ENCODE measurements at places on chromosomes 6 and 20.

GRCh38 chr20:53354314-53354713 is 239.3 kb downstream of the ZNF217 start:
- DNase-seq: no peak

GRCh38 chr6:140372064-140372463 is 997.6 kb upstream of the CITED2 start:
- DNase-seq: no peak

DNA sequence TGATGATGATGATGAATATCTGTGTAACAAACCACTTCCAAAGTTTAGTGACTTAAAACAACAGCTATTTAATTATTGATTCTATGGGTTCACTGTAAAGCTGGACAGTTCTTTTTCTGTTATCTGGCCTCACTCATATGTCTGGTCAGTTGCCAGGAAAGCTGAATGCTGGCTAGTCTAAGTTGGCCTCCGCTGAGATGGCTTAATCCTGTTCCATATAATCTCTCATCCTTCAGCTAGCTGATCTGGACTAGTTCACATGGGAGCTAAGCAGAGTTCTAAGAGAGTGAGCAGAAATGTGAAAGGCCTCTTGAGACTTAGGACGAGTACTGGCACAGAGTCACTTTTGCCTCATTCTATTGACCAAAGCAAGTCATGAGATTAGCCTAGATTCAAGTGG is 334.7 kb upstream of the FLRT3 start:
- DNase-seq: no peak

GRCh38 chr20:32518593-32519380 is 66.3 kb downstream of the NOL4L start:
- DNase-seq: no peak

GRCh38 chr6:34644716-34645115 is 51.9 kb downstream of the ILRUN start:
- no peak for DNase-seq

DNA sequence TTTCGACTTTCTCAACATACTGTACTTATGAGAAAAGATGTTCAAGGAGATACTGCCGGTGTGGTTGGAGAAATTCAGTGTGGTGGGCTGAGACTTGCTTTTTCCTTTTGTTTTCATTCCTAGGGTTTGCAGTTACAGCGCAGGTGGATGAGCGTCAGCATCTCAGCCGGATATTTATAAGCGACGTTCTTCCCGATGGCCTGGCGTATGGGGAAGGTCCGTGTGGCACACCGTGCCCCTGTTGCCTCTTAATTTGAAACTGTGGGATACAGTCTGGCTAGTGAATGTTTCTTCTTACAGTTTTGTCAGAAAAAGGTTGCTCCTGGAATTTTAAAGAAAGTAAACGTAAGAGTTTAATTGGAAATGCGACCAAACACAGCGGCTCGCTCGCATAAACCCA is 81.7 kb upstream of the CLDN20 start:
- DNase-seq: no peak

DNA sequence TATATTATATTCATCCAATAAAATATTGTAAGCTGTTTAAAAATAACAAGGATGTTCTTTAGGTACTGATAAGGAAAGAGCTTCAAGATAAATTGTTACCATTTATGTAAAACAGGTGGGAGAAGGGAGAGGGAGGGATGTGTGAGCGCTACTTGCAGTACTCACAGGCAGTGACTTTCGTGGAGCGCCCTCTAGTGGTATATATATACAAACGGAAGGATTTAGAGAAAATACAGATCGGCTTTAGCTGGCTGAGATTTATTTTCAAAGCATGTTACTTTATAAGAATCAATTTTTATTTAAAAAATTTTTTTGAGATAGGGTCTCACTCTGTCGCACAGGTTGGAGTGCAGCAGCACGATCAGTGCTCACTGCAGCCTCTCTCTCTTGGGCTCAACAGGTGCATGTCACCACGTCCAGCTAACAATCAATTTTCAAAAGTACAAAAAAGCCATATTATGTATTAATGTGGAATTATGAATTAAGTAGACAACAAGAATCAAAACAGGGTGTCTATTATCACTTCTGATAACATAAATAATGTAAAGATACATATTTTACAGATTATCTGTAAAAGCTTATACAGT is 3.3 kb upstream of the MOG start:
- peak; percentile 89 for DNase-seq

- no peak for DNase-seq
Measured at GRCh38 chr6:70527071-70527737, 39.5 kb upstream of the SDHAF4 start.

DNA sequence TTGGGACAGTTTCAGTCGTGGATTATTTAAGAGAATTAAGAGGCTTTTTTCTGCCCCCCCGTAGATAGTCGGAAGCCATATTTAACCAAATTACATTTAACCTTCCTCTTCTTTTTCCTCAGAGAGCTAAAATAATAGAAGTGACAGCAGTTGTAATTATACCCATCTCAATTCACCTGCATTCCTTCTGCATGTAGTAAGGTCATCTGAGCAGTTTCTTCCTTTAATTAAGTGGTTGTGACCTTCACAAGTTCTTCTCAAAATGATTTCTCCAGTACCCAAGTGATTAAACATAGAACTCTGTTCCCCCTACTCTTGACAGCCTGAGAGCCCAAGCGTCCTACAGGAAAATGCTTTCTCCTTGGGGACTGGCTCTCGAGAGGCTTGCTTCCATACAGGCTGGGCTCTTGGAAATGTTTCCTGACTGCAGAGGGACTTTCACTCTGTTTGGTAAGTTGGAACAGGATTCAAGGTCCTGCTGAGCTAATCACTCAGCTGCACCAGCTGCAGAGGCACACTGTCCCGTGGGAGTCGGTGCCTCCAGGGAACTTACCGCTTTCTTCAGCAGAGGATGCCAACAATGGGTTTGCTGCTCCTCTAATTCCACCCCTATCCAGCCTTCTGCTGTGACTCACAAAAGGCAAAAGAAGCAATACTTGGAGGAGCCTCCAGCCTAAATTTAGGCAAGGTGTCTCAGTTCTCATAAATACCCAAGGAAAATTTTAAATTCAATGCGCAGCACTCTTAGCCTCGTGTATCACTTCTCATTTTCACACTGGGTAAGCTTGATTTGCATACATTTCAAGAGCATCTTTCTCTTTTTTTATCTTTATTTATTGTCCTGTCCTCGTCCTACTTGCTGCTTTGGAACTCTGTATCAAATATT is 414.9 kb downstream of the KIF16B start:
- DNase-seq: no peak

DNA sequence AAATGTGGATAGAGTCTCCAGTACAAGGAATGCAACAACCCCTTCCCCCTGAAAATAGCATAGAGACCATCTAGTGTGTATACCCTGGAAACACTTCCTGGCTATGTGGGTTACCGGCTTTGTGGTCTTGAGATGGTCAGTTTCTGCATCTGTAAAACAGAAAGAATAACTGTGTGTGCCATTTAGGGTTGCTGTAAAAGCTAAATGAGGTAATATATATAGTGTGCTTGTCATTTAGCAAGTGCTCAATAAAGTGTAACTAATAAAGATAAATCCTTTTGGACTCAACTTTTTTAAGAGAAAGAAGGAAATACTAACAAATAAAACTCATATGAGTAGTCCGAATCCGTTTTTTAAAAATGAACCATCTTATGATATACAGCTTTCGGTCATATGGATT is 109.1 kb downstream of the SOBP start:
- DNase-seq: no peak

- DNase-seq: no peak
Measured at GRCh38 chr20:6866741-6867140, 99.3 kb downstream of the BMP2 start.

- no peak for DNase-seq
Measured at GRCh38 chr20:54557806-54558590, 82.6 kb downstream of the DOK5 start.

- no peak for DNase-seq
Measured at GRCh38 chr6:142367501-142368018, 65.8 kb downstream of the ADGRG6 start.

DNA sequence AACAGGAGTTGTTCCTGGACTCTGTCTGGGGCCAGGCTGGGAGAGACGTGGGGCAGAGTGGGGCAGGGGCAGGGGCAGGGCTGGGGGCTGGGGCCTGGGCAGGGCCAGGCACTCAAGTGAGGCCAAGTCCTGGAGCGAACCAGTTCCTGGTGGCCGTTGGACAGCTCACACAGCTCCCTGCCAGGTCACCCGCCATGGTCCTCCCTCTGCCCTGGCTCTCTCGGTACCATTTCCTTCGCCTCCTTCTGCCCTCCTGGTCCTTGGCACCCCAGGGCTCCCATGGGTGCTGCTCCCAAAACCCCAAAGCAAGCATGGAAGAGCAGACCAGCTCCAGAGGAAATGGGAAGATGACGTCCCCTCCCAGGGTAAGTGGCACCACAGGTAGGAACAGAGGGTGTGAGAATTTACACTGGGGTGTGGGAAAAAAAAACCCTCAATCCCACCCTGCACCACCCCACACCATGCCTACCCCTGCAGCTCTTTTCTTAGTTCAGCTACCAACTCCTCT is at the start of gene MCCD1:
MCCD1 (plus strand) TSS at position 142 of the 508 bp plus-strand sequence; CDS start at position 195, 53 bp downstream.
- DNase-seq: no peak

GRCh38 chr6:122389704-122390372 is 9.6 kb upstream of the HSF2 start:
- no peak for DNase-seq

GRCh38 chr6:26390531-26390930 is 7.6 kb downstream of the BTN2A2 start:
- no peak for DNase-seq

DNA sequence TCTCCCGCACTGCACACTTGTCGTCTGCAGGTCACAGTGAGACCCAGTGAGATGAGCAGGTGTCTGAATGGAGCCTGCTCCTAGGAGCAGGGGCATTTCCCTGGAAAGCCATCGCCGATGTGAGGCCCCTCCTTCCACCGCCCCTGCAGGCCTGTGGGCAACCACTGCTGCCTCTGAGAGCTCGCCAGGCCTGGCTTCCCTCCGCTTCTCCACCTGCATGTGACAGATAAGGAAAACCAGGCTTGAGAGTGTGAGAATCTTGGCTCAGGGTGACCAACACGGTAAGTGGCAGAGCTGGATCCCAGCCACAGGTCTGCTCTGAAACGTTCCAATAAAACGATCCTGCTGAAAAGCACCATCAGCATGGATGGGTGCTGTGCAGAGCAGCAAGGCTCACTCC is 332.8 kb downstream of the CDH4 start:
- peak; percentile 4 for DNase-seq

GRCh38 chr6:115768500-115768899 is 292.2 kb downstream of the FRK start:
- DNase-seq: no peak

- DNase-seq: no peak
Measured at GRCh38 chr20:23582293-23582692, 14.0 kb upstream of the CST9L start.

DNA sequence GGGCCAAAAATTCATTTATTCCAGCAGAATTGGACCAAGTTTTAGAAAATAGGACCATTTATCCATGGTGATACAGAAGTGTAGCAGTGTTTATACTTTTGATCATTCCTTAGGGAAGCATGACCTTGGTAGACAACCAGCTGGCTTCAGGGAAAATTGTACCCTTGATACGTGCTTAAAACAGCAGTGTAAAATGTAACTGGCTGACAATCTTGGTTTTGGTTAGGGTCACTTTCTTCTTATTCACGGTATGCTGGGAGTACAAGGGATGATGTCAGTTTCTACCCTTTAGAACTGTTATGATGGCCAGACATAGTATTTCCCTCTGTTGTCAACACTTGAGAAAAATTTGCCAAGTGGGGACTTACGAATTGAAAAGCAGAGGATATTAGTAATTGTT is 157.1 kb downstream of the BCKDHB start:
- no peak for DNase-seq

GRCh38 chr6:158854214-158855101 is 35.3 kb upstream of the EZR start:
- DNase-seq: peak; percentile 90

- no peak for DNase-seq
Measured at GRCh38 chr20:25100914-25101313, 19.0 kb upstream of the VSX1 start.

- peak; percentile 49 for DNase-seq
Measured at GRCh38 chr20:36491901-36492617, 49.3 kb upstream of the MYL9 start.

GRCh38 chr20:59002874-59003399 is 4.1 kb downstream of the CTSZ start:
- no peak for DNase-seq

GRCh38 chr20:62575976-62576722 is 66.2 kb upstream of the SLCO4A1 start:
- no peak for DNase-seq

DNA sequence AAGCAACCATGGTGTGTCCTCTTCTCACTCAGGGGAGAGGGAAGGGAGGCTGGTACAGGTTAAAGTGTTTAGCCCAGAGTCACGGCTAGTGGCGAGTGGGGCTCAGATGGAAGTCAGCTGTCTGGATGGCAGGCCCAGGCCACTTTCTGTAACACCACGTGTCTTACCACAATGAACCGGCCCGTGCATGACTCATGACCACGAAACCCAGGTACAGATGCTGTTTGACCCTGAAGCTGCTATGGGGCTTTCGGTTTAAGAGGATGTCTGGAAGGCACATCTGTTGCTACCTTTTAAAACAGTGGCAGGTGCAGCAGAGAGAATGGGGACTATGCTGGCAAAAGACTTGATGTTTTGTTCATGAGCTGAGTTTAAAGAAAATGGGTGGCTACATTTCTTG is 36.5 kb upstream of the MPC1 start:
- peak; percentile 15 for DNase-seq

- peak; percentile 92 for DNase-seq
Measured at GRCh38 chr6:131065112-131065823, 2.2 kb upstream of the EPB41L2 start.

- DNase-seq: no peak
Measured at GRCh38 chr6:159068904-159069578, 24.2 kb upstream of the TAGAP start.

GRCh38 chr20:58141971-58142842 is 86.2 kb downstream of the ANKRD60 start:
- DNase-seq: no peak

GRCh38 chr20:37622728-37623127 is 71.1 kb upstream of the CTNNBL1 start:
- DNase-seq: peak; percentile 15

GRCh38 chr6:136334853-136335252 is 45.2 kb upstream of the BCLAF1 start:
- peak; percentile 42 for DNase-seq

GRCh38 chr20:61449057-61449609 is 197.1 kb downstream of the CDH4 start:
- DNase-seq: no peak

DNA sequence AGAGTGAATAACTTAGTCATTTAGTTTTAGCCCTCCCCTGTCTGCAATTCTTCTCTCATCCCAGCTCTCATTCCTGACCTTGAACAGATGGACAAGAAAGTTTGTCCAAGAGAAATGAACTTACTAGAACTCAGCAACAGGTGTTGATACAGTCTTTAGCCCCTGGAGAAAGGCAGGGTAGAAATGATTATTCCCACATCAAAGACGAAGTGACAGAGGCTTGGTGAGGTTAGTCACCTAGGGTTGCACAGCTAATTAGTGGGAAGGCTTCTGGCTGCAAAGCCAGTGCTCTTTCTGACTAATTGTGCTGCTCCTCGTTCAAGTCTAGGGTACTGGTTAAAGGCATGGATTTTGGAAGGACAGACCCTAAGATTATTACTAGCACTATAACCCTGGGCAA is 4.5 kb downstream of the ZDHHC14 start:
- DNase-seq: no peak

- DNase-seq: no peak
Measured at GRCh38 chr6:43934183-43934802, 164.3 kb downstream of the VEGFA start.

- DNase-seq: no peak
Measured at GRCh38 chr20:57216669-57217068, 49.8 kb downstream of the BMP7 start.

- peak; percentile 45 for DNase-seq
Measured at GRCh38 chr6:116254297-116255056, 602 bp upstream of the TSPYL4 start.

- no peak for DNase-seq
Measured at GRCh38 chr20:37235065-37235464, 26.5 kb downstream of the GHRH start.

Measured in hematopoietic multipotent progenitor cell treated with erythropoietin and hydrocortisone succinate and interleukin-3 and kit ligand, for 6 days (in vitro differentiated cells).